ENCODE measurements at places on chromosomes 2 and 18. TPM values are rescaled to one million over a fixed set of nuclear protein-coding genes. Genes with fewer than 3 reads are reported as not detected.

The EPHA4 gene
- 5.9 TPM for total RNA-seq

The OTOF gene
- 1.9 TPM for total RNA-seq

The UGT1A7 gene
- total RNA-seq, result not detected

The SAG gene
- total RNA-seq, result 0.39 TPM

The FOXI3 gene
- total RNA-seq, result not detected

GRCh38 chr2:121596221-121597080 is 52.8 kb downstream of the CLASP1 start:
- H3K36me3 ChIP-seq, result peaks cover 14% of the 10 kb centered on the region
- peak overlapping the region; percentile 64 for H3K4me3 ChIP-seq
- H3K27ac ChIP-seq, result peak overlapping the region; percentile 88
- peaks cover 51% of the 10 kb centered on the region for H3K4me1 ChIP-seq

- H3K36me3 ChIP-seq, result no peaks in the 10 kb centered on the region
- H3K4me1 ChIP-seq, result peaks cover 34% of the 10 kb centered on the region
- DNase-seq, result peak; percentile 45
- no peak overlapping the region for H3K27ac ChIP-seq
- no peak overlapping the region for H3K4me3 ChIP-seq
Observed at GRCh38 chr2:234331566-234331965, 165.3 kb downstream of the ARL4C start.

DNA sequence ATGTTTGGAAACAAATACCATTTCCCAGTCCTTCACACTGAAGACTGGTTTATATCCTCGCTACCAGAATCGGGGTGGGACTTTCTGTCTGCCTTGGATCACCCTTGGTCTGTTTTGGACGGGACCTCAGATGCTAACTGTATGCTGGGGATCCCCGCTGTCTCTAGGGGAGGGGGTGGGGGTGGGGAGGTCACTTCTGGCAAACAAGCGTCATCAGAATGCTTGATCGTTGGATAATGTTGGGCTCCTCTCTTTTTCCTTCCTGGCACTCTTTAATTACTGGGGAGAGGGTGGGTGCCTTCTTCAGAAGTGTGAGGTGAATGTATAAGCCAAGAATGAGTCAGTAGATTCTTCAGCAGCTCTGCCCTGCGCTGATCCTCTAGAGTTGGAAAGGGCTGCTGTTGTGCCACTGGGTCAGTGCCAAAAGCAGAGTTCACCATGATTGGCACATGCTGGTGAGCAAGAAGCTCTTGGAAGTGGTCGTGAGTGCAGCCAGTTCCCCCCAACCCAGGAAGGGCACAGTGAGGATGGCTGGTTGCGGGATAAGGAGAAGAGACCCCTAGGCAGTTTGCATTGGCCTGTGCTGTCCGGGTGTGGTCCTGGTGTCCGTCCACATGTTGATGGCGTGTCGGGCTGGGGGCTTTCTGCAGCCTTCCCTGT is 32.2 kb downstream of the DGKD start:
- peak overlapping the region; percentile 88 for H3K27ac ChIP-seq
- peaks cover 8% of the 10 kb centered on the region for H3K36me3 ChIP-seq
- DNase-seq, result peak; percentile 60
- peak overlapping the region; percentile 37 for H3K4me3 ChIP-seq

- H3K4me1 ChIP-seq, result peaks cover 75% of the 10 kb centered on the region
- H3K27me3 ChIP-seq, result peaks cover 2% of the 10 kb centered on the region
- H3K27ac ChIP-seq, result peak overlapping the region; percentile 92
- peak overlapping the region; percentile 58 for H3K4me3 ChIP-seq
- peak; percentile 74 for DNase-seq
Observed at GRCh38 chr2:204108330-204108751, 171.8 kb downstream of the ICOS start.

DNA sequence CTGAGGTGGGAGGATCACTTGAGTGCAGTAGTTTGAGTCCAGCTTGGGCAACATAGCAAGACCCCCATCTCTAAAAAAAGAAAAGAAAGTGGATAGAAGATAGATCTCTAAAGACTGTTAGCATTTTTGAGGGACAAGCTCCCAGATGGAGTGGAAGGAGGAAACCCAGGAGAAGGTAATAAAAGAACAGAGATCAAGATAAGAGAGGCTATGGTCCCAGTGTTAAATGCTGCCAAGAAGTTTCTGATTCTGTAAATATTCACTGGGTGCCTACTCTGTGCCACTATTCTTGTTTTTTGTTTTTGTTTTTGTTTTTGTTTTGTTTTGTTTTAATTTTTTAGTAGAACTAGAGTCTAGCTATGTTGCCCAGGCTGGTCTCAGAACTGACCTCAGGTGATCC is 26.2 kb downstream of the FZD5 start:
- no peak overlapping the region for H3K27ac ChIP-seq
- H3K4me3 ChIP-seq, result no peak overlapping the region
- H3K4me1 ChIP-seq, result no peaks in the 10 kb centered on the region
- no peaks in the 10 kb centered on the region for H3K36me3 ChIP-seq
- H3K27me3 ChIP-seq, result no peaks in the 10 kb centered on the region

Data from activated CD4-positive, alpha-beta T cell treated with anti-CD3 and anti-CD28 coated beads for 36 hours (primary cell).